ENCODE measurements at places on chromosomes 1 and 21.

DNA sequence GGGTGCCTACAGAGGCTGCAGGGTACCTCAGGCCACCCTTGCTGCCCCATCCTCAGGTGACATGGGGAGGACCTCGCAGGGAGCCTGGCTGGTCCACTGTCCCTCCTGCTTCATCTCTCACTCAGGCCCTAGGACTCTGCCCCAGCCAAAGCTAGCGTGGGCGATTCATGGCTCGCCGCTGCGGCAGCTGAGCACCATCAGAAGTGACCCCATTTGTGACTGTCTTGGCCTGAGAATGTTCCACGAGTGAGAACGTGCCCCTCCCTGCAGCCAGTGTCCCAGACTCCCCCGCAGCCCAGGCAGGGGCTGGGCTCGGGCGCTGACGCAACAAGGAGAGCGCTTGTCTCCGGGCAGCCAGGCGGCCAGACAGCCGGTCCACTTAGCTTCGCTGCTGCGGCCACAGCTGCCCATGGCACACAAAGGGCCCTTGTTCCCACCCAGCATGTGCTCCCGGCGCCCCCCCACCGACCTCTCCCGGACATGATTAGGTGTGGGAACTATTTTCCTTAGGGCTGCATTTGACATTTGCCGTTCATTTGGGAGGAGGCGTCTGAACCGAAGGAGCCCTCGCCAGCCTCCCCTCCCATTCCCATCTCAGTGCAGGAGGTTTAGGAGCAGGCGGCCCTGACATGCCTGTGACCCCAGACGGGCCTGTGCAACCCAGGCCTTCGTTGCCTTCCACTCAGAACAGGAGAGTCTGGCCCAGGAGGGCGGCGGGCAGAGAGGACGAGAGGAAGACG is 19.3 kb upstream of the POFUT2 start:
- no peak for DNase-seq

DNA sequence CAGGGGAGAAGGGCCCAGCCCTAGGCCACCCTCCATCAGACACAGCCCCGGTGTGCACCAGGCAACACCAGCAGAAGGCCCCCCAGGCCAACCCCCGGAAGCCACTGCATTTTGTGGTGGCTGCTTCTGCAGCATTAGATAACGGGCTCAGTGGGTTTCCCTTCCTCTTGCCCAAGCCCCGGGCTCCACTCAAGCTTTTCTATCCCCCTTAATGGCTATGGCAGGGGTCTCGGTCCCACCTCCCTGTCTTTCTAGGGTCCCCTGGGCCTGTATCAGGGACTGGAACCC is 18.9 kb downstream of the C1orf174 start:
- no peak for DNase-seq

DNA sequence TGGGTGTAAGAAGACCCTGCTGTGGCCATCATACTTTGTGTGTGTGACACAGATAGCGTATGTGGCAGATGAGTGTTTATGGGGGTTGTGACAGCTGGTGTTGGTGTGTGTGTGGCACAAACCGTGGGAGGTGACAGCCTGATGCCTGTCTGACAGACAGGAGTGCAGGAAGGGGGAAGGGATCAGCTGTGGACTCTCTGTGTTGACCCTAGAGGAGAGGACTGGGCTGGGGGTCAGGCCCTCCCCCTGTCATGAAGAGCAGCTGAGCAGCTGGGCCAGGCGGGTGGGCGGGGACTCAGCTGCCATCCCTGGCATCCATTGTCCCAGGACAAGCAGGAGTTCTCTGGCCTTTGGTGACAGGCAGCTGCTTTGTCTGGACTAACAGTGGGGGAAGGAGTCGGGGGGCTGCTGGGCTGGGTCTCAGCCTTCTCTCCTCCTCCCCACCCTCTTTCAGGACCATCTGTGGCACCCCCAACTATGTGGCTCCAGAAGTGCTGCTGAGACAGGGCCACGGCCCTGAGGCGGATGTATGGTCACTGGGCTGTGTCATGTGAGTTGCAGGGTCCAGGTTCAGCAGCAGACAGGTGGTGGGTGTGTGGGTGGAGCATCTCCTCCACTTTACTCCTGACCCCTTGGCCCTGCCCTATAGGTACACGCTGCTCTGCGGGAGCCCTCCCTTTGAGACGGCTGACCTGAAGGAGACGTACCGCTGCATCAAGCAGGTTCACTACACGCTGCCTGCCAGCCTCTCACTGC is 2.3 kb downstream of the PLK3 start:
- no peak for DNase-seq

- DNase-seq, result no peak
Observed at GRCh38 chr1:210783925-210784324, 350.0 kb downstream of the KCNH1 start.

DNA sequence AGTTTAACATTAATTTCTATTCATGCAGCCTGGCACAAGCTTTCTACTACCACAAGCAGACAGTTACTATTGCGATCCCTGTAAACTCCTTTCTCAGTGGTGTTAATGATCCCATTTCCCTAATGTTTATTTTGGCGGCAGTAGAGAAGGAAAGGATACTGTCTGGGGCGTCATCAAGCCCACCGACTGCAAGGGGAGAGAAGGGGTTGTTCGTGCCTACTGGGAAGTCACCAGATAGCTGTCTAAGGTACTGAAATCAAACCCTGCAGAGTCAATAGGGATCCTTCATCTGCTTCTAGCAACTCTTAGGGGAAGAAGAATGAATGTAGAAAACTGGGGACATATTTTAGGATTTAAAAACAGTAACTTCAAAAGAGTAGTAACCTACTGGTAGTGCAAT is 95.2 kb upstream of the ADAR start:
- no peak for DNase-seq

DNA sequence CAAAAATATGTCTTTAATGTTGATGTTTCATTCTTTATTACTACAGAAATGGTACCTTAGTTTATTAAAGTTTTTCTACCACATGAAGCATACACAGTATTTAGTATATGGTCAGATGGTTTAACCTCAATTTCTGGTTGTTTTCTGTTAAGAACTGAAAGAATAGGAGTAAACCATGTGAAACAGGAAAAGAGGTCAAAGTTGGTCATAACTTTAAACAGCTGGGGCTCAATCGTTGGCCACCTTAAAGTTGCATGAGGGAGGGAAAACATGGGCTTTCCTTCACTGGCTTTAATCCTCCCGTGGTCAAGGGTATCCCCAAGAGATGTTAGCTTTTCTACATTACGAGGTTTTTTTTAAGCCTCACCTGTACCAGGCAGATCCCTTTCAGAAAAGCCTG is 483.3 kb upstream of the ADAMTS5 start:
- no peak for DNase-seq

DNA sequence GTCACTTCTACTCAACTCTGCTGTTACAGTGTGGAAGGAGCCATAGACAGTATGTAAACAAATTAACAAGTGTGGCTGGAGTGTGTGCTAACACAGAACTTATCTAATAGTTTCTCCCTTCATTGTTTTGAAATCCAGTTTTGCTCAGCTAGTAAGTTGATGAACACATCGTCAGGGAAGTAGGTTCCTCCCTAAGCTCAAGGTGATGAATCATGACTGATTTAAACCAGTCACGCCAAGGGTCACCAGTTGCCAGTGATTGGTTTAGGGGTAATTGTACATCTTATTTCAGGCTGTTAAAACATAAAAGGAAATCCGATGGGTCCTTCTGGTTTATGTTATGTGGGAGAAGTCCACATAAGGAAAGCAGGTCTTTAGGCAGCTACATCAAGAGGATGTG is 97.0 kb upstream of the CHODL start:
- no peak for DNase-seq

DNA sequence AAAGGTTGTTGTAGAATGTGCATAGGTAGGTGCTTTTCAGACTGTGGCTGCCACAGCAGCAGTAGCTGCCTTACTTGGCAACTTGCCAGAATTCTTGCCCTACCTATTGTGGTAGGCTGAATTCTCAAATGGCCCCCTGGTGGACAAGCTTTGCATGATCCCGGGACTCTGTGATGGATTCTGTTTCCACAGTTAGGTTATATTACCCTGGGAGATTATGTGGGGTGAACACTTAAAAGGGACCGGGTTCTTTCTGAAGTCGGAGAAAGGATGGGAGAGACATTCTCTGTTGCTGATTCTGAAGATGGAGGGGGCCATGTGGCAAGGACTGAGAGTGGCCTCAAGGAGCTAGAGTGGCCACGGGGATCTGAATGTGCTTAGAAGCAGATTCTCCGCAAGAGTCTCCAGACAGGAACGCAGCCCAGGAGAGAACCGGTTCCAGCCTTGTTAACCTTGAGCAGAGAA is 32.1 kb upstream of the KCNE1 start:
- DNase-seq, result no peak

GRCh38 chr1:2499260-2499659 is 23.2 kb downstream of the PLCH2 start:
- DNase-seq, result no peak

- no peak for DNase-seq
Observed at GRCh38 chr1:15963968-15964648, 11.8 kb downstream of the ZBTB17 start.

Measured in activated naive CD4-positive, alpha-beta T cell (primary cell).